ENCODE measurements at places on chromosomes 11 and 22. TPM values are rescaled to one million over a fixed set of nuclear protein-coding genes. Genes with fewer than 3 reads are reported as not detected.

Gene CLMP
- 81.1 TPM for total RNA-seq

Gene KCTD14
- 0.48 TPM for total RNA-seq

DNA sequence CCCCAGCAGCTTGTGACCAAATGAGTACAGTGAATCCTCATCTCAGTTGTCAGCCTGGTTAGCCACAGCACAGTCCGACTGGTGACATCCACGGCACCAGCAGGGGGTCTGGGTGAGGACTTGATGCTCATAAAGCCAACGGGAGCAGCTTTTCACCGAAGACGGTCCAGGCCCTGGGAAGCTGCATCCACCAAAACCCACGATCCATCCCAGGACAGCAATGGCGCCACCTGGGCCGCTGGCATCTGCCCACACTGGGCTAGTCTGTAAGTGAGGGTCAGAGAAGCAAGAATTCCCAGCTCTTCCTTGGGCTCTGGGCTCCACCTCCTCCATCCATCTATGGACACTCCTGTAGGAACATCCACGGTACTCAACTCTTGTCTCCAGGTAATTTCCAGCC is 25.1 kb upstream of the FXYD6 start:
- DNase-seq: no peak

- no peak for DNase-seq
These were observed 900.1 kb downstream of the BRD1 start for GRCh38 chr22:48927591-48927990.

- DNase-seq: peak; percentile 66
These were observed 91.4 kb upstream of the BIRC3 start for GRCh38 chr11:102225689-102226568.

DNA sequence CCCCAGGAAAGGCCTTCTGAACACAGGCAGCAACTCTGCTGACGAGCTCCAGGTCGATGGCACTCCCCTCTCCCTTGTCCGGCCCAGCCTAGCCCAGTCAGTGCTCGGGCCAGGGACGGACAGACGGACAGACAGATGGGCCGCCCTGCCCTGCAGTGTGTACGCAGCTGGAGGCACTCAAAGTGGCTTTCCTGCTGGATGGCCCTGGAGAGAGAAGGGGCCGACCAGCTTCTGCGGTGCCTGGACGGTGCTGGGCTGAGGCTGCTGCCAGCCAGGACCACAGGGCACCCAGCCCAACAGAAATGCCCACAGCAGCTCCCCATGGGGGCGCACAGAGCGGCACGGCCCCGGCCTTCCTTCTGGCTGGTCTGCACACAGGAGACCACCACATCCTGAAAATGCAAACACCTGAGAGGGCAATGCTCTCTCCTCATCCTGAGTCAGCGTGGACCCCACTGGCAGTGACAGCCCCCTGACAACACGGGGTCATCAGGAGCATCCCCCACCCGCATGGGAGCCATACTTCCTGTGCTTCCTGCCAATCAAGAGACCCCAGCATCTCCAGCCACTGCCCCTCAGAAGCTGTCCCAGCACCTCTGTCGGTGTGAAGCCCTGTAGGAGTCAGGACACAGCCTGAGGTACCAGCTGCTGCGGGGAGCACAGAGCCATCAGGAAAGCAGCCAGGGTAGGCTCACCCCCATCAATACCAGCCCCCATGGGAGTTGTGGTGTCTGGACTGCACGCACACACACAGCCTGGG is 692 bp upstream of the MOB2 start:
- no peak for DNase-seq

- no peak for DNase-seq
These were observed 27.7 kb downstream of the CACNA1I start for GRCh38 chr22:39598017-39598965.

Gene ELF5
- 7.7 TPM for total RNA-seq

GRCh38 chr22:45211435-45211834 is 29.3 kb downstream of the KIAA0930 start:
- DNase-seq: no peak

- DNase-seq: no peak
These were observed 145.2 kb downstream of the AASDHPPT start for GRCh38 chr11:106222626-106223025.

- no peak for DNase-seq
These were observed 17.0 kb downstream of the NPTXR start for GRCh38 chr22:38826801-38827200.

GRCh38 chr22:36048911-36049677 is 20.5 kb upstream of the RBFOX2 start:
- no peak for DNase-seq

DNA sequence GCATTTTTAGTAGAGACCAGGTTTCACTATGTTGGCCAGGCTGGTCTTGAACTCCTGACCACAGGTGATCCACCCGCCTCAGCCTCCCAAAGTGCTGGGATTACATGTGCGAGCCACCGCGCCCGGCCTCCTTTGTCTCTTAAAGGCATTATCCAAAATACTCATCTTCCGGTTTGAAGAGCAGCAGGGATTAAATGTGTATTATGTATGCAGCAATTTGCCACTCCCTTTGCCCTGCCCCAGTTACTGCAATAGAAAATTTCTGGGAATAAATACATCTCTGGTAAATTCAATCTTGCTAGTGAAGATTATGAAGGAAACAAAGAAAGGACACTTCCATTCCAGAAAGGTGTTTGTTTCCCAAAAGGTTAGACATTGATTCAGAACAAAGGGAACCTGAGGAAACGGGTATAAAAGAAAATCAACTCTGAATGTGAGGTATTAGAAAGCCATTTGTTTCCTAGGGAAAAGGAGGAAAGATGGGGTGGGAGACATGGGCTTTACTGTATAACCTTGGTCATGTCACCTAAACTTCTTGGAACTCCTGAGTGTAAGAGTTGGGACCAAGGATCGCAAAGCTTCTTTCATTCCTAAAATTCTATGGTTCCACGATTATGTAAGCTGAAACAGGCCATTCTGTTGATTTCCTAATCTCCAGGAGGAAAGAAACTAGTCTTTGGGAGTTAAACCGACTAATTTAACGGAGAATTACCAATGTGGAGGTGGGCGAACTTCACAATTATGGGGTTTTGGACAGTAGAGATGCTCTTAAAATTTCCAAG is 959 bp upstream of the HIPK3 start:
- no peak for DNase-seq

Gene GAS2L1
- total RNA-seq: 1.7 TPM

Gene CLDN5
- 8.7 TPM for total RNA-seq

Gene LZTR1
- total RNA-seq: 52.7 TPM

GRCh38 chr11:68353669-68354068 is 41.3 kb downstream of the LRP5 start:
- DNase-seq: no peak

DNA sequence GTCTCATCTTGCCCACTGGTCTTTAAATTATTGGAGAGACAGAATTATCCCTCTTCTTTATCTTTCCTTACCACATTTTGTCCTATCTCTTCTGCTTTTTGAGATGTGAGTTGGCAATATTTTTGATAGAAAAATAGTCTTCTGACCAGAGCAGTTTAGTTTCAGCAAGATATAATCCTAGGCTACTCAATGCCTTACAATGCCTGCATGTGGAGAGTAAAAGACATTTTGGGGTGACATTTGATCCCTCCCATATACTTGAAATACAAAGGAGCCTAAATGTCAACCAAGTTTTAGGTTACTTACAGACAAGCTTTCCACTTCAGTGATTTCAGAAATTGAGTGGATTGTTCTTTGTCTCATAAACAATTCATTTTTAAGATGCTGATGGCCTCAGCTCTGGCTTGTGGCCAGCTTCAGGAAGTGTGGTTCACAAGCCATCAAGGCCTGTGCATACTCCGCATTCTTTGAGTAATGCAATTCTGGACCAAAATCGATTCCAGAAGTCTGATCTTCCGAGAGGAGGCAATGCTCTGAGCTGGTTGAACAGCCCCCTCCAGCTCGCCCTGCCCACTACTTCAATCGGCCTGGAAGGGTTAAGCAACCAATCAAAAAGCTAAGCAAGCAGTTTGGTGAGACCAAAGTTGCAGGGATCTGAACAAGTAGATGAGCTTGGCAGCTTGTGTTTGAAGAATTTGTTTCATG is 274.4 kb downstream of the BLID start:
- DNase-seq: peak; percentile 81

Gene NAV2
- 14.7 TPM for total RNA-seq

GRCh38 chr11:8720868-8721608 is 38.4 kb downstream of the RPL27A start:
- peak; percentile 85 for DNase-seq

DNA sequence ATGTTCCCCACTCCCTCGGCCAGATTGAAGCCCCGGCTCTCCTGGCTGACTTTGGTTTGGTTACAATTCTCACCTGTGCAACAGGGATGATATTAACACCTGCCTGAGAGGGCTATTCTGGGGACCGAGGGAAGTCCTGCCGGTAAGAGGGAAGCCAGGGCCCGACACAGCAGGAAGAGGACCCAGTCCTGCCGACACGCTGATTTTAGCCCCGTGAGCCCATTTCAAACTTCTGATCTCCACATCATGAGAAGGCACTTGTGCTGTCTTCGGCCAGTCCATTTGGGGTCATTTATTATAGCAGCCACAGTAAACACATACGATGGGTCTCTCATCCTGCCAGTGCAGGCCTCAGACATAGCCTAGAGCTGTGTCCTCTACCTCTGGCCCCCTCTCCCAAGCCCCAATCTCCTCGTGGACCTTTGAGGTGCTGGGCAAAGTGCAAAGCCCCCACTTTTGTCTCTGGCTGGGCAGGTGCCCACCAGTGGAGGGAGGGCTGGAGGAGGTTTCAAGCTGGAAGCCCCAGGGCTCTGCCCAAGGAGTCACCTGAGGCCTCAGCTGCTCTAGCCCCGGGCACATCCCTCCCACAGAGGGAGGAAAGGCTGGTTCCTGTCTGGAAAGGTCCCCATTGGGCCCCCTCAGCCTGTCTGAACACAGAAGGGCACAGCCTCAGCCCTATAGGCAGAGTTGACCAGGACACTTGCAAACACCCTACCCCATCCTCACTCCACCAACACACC is 59.1 kb upstream of the FGF3 start:
- no peak for DNase-seq

Gene KCNQ1OT1
- 21.9 TPM for total RNA-seq

DNA sequence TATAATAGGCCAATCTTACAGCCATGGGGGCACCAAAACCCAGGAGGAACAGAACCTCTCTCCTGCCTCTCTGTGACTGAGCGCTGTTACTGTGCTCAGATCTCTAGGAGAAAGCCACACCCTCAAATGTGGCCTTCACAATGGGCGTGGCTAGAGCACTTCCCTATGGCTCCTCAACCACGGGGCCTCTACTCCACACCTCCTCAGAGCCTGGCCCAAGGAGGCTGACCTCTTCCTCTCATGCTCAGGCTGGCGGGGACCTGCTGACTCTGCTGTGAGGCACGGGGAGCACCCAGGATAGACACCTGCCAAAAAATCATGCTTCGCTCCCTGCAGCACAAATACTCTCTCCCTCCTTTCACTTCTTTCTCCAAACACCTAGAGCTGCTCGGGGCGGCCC is 41.0 kb downstream of the C11orf58 start:
- DNase-seq: no peak

Gene OR2AG2
- total RNA-seq: 4.3 TPM

- DNase-seq: no peak
These were observed 5.3 kb downstream of the OSBP start for GRCh38 chr11:59610289-59610688.

Gene FZD4
- 9.4 TPM for total RNA-seq

DNA sequence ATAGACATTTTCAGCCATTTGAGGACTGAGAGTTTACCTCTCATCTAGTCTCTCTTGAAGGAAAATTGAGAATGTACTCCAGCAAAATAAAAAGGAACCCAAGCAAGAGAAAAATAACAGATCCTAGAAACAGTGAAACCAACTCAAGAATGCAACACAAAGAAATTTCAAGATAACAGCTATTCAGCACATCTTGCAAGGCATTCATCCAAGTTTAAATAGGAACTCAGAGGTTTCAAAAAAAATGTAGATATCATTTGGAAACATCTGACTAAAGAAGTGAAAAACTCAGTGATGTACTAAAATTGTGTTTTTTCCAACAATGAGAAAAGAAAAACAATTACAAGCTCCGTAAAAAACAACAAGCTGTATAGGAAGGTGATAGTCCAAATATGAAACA is 76.4 kb downstream of the TMEM135 start:
- DNase-seq: peak; percentile 23

GRCh38 chr22:32720924-32721323 is 80.6 kb upstream of the TIMP3 start:
- peak; percentile 51 for DNase-seq

DNA sequence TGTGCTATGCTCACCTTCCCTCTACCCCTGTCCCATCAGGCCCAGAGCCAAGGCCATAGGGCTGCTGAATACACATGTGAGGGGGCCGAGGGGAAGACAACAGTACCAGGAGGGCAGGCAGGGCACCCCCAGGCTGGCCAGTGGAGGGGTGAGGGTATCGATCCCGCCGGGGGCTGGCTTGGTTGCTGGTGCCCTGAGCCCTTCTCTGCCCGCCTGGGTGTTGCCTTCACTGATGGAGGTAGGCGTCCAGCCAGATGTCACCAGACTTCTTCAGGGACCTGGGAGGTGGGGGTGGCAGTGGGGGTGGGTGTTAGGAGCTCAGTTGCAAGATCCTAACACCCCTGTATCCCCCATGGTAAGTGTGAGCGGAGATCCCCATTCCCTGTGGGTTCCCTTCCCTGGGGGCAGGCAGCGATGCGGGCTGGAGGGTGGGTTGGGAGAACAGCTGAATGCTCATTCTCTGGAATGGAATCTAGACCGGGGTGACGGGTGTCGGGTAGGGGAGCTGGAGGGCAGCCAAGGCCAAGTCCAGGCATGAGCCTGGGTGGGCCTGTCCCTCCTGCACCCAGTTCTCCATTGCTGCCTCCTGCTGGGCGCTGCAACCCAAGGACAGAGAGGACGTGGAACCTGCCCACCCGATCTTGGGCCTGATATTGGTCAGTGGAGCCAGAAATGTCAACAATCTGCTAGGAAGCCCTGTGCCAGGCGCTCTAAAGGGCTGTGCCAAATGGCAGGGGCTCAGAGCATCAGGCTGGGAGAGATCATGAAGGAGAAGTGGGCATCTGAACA is 17.6 kb downstream of the FADS3 start:
- DNase-seq: no peak

Gene DCDC1
- 15.4 TPM for total RNA-seq

DNA sequence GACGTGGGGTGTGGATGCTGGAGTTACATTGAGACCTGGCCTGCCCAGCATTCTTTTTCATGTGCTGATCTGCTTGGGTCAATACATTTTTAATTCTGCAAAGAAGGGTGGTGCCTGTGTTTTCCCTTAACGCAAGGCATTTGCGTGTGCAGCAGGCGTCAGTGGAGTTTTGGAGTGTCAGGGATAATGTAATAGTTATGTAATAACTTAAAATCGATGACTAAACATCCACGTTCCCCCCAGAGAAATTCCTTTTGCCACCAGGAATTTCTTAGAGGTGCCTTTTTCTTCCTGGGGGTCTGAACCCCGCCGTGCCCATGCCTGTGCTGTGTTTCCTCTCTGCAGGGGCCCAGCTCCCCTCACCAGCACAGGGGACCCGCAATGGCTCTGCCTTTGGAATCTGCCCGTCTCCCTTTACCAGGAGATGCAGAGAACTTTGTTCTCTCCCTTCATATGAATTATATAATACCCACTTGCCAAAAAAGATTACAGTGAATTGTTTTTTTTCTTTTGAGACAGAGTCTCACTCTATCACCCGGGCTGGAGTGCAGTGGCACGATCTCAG is 62.6 kb downstream of the TBC1D22A start:
- no peak for DNase-seq
